Activated CD4-positive, alpha-beta T cell treated with anti-CD3 and anti-CD28 coated beads, Interleukin-2, amount 10 ng/mL, durations not matched to agents 24 days and 14 days (primary cell): ENCODE measurements at places on chromosomes 16 and 17. TPM values are rescaled to one million over a fixed set of nuclear protein-coding genes. Genes with fewer than 3 reads are reported as not detected.

Gene TBC1D28
- not detected in 2 replicates for total RNA-seq

Gene EFCAB5
- total RNA-seq, result 0.21 and 0.28 TPM in 2 replicates

Gene PRSS21
- total RNA-seq, result 10.2 and 11.8 TPM in 2 replicates

Gene PDK2
- total RNA-seq, result 10.9 and 11.8 TPM in 2 replicates

GRCh38 chr16:87657621-87658192 lies 55.4 kb downstream of the JPH3 start:
- peak; percentile 70 for DNase-seq
- no peak overlapping the region for H3K4me3 ChIP-seq
- H3K27ac ChIP-seq, result no peak overlapping the region
- H3K36me3 ChIP-seq, result no peaks in the 10 kb centered on the region

DNA sequence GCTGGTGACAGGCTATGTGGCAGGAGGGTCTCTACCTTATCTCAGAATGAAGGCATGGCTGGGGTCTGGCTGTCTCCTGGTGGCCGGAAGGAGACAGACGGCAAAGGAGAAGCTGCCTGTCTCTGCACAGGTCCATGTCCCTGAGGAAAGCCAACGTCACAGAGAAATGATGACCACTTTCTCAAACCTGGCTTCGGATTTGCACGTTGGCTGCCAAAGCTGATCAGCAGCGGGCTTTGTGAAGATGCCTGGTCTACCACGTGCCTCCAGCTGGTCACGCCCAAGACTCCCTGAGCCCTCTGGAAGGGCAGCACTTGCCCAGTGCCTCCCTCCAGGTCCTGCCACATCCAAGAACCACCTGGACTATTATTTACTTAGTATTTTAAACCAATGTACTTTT lies 8.4 kb downstream of the DEXI start:
- H3K4me1 ChIP-seq, result peaks cover 55% of the 10 kb centered on the region
- H3K27me3 ChIP-seq, result no peaks in the 10 kb centered on the region

GRCh38 chr17:50044483-50044882 lies 11.4 kb upstream of the ITGA3 start:
- no peak overlapping the region for H3K4me3 ChIP-seq
- H3K36me3 ChIP-seq, result no peaks in the 10 kb centered on the region
- peaks cover 8% of the 10 kb centered on the region for H3K27me3 ChIP-seq
- no peak overlapping the region for H3K27ac ChIP-seq

GRCh38 chr17:66637491-66637890 lies 197.4 kb upstream of the CACNG5 start:
- no peak overlapping the region for H3K4me3 ChIP-seq
- H3K4me1 ChIP-seq, result peaks cover 51% of the 10 kb centered on the region
- H3K36me3 ChIP-seq, result peaks cover 27% of the 10 kb centered on the region

- H3K36me3 ChIP-seq, result no peaks in the 10 kb centered on the region
- H3K4me3 ChIP-seq, result no peak overlapping the region
- no peaks in the 10 kb centered on the region for H3K27me3 ChIP-seq
- H3K27ac ChIP-seq, result no peak overlapping the region
These were observed 936.1 kb upstream of the SOX9 start for GRCh38 chr17:71184716-71185115.

GRCh38 chr16:68287276-68288251 lies 23.2 kb downstream of the SLC7A6OS start:
- no peaks in the 10 kb centered on the region for H3K27me3 ChIP-seq
- peak overlapping the region; percentile 86 for H3K27ac ChIP-seq
- H3K4me3 ChIP-seq, result peak overlapping the region; percentile 67
- DNase-seq, result peak; percentile 75

GRCh38 chr17:42774066-42774745 lies 957 bp downstream of the VPS25 start:
- H3K4me3 ChIP-seq, result peak overlapping the region; percentile 93
- peak overlapping the region; percentile 94 for H3K27ac ChIP-seq
- H3K4me1 ChIP-seq, result peaks cover 15% of the 10 kb centered on the region
- no peak for DNase-seq
- H3K36me3 ChIP-seq, result peaks cover 33% of the 10 kb centered on the region
- H3K27me3 ChIP-seq, result no peaks in the 10 kb centered on the region
